ENCODE measurements at places on chromosomes 3 and 15.

GRCh38 chr15:25768271-25768670, 94.9 kb downstream of the ATP10A start:
- DNase-seq, result no peak

DNA sequence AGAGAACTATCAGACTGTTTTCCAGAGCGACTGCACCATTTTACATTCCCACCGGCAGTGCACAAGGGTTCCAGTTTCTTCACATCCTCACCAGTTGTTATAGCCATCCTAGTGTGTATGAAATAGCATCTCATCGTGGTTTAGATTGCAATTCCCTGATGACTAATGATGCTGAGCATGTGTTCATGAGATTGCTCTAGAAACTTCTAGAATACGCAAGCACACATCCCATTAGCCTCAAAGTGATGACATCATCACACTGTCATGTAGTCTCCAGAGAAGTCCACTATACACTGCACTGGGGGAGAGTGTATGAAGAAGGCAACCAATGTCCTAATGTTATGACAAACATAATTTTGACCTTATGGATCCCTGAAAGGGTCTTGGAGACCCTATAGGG, 30.1 kb downstream of the FBLN2 start:
- DNase-seq, result no peak

GRCh38 chr3:55897573-55898224, 410.6 kb upstream of the WNT5A start:
- DNase-seq, result peak; percentile 33

- DNase-seq, result no peak
Measured at GRCh38 chr3:190467922-190468321, 18.2 kb upstream of the TMEM207 start.

DNA sequence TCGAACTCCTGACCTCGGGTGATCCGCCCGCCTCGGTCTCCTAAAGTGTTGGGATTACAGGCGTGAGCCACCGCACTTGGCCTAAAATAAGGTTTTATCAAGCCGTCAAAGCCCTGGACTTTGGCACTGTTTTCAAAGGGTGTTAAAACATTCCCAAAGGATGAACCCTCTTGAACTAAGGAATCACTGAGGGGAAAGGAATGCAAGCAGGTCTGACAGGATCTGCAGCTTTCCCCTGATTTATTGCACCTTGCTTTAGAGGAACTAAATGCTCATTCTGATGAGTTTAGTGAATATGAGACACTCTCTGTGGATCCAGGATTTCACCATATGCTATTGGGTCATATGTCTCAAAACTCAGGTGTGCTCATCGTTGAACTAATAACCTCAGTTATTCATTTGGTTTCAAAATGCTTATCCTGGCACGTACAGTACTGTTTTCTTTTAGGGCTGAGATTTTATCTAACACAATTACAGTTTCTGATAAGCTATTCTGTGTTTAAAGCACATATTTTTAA, 63.0 kb upstream of the TSC22D2 start:
- peak; percentile 77 for DNase-seq

- no peak for DNase-seq
Measured at GRCh38 chr3:48190911-48191310, 2.7 kb upstream of the CDC25A start.

DNA sequence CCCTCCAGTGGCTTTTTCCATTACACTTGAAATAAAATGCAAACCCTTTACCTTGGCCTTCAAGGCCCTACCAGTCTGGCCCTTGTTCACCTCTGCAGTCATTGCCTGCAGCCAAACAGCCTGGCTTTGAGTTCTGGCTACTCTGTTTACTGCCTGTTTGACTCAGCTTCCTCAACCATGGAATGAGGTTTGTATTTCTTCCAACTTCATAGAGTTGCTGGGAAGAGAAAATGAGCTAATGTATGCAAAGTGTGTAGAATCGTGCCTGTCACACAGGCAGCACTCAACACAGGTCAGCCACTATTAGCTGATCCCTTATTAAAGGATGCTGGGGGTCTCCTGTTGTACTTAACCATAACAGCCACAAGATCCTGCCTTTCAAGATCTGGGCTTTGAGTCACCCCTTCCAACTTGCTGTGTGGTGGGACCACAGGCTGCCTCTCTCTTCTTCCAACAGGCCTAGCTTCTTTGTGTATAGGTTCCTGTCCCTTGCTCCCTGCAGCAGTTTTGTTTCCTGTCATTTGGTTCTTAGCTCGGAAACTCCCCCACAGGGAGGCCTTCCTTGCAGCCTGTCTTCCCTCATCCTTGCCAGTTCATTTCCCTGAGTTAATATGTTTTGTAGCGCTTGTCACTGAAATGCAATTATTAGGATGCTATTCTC, 6.4 kb downstream of the MED12L start:
- DNase-seq, result no peak

- no peak for DNase-seq
Measured at GRCh38 chr3:179196098-179196497, 47.9 kb downstream of the PIK3CA start.

DNA sequence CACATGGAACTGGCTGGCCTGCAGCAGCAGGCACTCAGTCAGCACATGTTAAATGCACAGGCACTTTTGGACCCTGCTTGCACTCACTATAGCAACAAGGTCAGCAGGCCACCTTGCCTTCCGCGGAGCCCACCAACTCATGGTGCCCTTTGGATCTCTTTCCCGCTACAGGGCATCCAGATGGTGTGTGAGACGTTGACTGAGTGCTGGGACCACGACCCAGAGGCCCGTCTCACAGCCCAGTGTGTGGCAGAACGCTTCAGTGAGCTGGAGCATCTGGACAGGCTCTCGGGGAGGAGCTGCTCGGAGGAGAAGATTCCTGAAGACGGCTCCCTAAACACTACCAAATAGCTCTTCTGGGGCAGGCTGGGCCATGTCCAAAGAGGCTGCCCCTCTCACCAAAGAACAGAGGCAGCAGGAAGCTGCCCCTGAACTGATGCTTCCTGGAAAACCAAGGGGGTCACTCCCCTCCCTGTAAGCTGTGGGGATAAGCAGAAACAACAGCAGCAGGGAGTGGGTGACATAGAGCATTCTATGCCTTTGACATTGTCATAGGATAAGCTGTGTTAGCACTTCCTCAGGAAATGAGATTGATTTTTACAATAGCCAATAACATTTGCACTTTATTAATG, 85.0 kb downstream of the TGFBR2 start:
- peak; percentile 33 for DNase-seq

- DNase-seq, result no peak
Measured at GRCh38 chr15:40430271-40430805, 10.4 kb upstream of the BAHD1 start.

GRCh38 chr15:25930931-25931330, 67.8 kb upstream of the ATP10A start:
- DNase-seq, result no peak

GRCh38 chr3:53079791-53080555, 34.1 kb upstream of the SFMBT1 start:
- DNase-seq, result no peak

GRCh38 chr3:7697548-7697947, 804.1 kb upstream of the LMCD1 start:
- no peak for DNase-seq

DNA sequence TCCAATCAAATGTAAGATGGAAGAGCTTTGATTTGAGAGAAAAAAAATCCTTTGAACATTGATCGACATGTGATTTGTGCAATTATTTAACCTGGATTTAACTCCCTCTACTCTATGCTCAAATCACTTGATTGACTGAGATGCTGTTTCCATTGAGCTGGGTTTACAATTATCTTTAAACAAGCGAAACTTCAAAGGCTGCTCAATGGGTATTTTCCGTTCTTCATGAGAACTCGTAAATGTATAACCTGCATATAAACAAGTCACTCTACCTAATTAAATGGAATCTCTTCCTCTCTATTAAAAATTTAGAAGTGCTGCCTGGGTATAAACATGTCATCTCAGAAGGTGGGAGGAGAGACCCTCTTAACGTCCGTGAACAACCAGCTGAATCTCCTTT, 71.9 kb downstream of the ANXA2 start:
- no peak for DNase-seq

DNA sequence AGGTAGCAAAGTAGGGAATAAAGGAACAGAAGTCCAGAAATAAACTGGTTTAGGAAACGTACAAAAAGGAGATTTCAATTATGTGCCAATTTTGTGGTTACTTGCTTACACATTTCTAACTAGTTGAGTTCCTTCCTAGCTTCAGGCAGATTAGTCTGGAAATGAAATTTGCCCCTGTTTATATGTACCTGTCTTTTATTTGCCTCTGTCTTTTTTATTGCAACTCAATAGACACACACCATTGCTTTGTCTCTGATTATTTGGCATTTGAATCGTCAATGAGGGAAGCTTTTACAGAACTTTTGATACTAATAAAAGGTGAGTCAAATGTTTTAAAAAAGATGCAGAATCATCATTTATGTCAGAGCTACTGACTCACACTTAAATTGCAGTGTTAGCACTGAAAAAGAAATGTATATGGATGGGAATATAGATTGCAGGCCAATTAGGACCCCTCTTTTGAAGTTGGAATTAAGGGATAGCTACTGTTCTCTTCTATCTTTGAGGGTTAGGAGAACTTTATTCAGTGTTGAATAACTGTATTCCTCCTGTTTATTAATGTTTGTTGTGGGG, 60.5 kb downstream of the TRAK1 start:
- DNase-seq, result no peak

- DNase-seq, result no peak
Measured at GRCh38 chr3:192433704-192434103, 293.6 kb downstream of the FGF12 start.

DNA sequence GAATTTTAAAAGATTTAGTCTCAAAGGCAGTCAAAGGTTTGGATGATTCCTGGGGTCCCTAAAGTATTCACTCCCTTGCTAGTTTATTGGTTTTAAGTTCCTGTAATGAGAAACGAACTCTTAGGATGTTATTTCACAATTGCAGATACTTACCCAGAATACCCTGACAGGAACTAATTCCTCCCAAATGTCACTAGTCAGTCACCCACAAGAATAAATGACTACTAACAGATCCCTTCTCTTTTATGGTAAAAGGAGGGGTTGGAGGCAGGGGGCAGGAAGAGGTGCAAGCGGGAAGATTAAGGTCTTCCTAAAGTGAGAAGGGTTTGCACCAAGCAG, 174.2 kb upstream of the SLC2A2 start:
- no peak for DNase-seq

DNA sequence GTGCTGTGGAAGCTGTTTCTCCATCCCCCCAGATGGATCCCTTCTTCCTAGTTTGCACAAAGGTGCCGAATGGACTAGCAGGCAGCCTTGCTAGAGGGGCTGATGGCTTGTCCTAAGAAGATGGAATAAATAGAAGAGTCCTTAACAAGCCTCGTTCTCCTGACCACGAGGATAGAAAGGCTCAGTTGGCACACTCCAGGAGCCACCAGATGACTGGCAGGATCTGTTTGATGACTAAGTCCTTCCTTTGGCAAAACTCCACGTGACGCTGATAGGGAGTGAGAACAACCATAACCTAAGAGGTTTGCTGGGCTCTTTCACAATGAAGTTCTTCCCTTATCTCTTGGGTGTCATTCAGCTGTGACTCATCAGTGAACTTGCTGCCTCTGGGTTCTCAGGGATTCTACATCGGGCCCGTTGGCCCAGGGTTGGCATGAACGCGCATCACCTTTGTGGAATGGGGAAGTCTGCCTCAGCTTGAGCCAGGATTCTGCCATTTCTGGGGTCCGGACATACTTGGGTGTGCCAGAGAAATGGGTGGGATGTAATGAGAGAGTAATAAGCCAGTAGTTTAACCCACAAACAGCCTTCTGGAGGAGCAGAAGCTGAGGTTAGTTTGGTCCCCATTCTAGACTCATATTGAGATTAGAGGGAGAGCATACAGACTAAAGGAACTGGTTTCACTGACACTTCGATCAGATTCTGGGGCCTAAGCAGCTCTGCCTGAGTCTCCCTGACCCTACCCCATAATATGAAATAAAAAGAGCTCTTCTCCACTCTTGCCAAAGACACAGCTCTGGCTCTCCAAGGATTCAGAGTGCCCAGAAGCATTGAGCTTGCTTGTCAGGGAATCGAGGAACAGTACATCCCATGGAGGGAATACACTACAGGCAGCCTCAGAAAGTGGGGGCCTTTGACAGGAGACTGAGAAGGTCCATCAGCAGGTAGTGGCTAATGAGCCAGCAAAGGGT, 2.0 kb upstream of the MELTF start:
- DNase-seq, result no peak

- no peak for DNase-seq
Measured at GRCh38 chr3:194325424-194326153, 25.5 kb downstream of the CPN2 start.

DNA sequence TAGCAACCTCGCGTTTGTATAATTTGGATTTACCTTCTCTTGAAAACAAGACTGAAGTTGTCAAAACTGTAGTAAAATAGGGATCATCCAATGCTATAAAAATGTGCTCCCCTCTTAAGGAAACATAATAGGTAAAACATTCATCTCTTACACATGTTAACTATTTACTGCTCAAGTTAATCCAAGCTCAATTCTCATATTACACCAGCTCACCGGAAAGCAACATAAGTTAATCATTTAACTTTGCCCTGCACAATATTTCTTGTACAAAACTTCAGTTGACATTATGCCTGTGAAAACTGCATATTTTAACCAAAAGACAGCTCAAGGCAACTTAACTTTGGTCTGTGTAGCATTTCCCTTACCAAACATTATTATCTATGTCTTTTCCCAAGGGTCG, 634.2 kb downstream of the NAALADL2 start:
- DNase-seq, result peak; percentile 12

DNA sequence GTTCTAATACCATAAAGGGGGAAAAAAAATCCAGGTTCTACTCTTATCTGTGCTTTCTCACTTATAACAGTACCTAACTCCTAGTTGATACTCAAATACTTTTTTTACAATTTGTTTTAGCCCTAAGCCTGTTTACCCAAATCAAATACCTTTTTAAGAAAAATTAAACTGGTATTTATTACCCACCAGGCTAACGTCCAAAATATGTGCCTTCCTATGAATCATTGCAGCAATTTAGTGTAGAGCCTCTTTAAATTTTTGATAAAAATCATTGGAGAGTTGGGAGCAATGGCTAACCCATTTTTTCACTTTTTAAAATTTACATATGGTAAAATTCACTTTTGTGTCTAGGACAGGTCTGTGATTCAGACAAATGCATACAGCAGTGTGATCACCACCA, 27.9 kb downstream of the FILIP1L start:
- DNase-seq, result no peak

DNA sequence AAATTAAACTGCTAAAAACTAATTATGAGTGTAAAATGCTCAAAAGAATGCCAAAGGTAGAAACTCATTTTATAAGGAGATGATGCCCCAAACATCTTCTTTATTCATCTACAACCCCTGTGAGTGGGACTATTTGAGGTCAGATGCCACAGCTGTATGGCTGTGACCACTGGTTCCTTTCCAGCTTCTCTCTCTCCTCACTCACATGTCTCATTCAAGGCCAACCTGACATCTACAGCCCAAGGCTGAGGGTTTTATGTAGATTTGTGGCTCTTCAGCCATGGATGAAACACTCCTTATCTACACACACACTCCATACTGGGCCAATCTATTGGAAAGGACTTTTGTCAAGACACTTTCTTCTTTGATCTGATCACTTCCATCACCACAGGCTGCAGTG, 231.3 kb downstream of the KCNMB2 start:
- DNase-seq, result no peak

DNA sequence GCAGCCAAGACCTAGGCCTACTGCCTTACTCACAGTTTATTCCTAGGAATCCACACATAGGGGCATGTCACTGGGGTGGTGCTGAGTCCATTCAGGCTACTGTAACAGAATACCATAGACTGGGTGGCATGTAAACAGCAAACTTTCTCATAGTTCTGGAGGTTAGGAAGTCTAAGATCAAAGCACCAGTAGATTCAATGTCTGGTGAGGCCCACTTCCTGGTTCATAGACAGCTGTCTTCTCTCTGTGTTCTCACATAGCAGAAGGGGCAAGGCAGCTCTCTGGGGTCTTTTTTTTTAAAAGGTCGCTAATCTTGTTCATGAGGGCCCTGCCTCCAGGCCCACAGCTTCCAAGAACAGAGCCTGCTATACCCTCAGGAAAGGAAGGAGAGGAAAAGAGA, 113.9 kb upstream of the MANF start:
- DNase-seq, result no peak

Data from renal pelvis (tissue), 12 donors.